Hematopoietic multipotent progenitor cell treated with erythropoietin and hydrocortisone succinate and interleukin-3 and kit ligand, for 6 days (in vitro differentiated cells): ENCODE measurements at places on chromosomes 2 and 18.
A peak's percentile ranks its signal among the peaks of the same experiment; 100 is the strongest.

DNA sequence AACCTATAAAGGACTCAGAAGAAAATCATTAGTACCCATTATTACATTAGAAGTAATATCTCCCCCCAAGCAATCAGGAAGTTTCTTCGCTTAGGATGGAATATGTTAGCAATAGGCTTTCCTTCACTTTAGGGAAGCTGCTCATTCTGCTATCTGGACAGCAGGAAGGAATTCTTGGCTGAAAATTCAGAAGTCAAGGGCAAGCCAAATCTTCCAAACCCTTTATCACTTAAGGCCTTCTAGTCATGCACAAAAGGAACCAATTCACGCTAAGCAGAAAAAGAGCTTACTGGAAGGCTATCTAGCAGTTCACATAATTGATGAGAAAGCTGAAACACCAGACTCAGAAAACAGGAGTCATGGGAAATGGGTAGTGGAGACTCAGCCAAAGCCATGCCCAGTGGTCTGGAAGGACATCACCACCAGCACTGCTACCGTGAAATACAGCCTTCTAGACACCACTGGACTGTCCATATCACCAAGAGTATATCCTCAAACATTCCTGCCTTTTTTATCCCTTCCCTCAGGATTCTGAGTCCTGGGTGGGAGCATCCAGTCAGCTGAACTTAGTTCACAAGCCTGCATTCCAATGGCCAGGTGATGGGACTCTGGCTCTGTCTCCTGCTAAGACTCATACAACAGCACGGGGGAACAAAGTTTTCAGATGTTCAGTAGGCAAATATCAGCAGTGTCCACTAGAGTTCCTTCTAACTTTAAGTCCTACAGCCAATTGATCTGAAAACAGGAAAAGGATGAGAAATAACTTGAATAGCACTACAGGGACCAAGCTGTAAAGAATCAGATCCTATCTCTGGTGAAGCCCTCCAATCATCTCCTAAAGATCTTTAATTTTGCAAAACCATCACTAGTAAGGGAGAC, 14.8 kb upstream of the ADAM17 start:
- DNase-seq: no peak

DNA sequence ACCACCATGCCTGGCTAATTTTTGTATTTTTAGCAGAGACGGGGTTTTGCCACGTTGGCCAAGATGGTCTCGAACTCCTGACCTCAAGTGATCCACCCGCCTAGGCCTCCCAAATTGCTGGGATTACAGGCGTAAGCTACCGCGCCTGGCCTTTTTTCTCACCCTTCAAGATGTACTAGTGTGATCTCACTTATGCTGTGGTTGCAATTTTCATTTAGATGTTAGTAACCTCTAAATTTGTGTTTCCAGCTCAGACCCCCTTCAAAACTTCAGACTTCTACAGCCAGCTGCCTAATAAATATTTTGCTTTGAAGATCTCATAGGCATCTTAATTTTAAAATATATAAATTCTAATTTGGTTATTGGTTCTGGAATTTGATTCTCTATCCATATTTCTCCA, 8.0 kb downstream of the SLC38A11 start:
- DNase-seq: no peak

- no peak for DNase-seq
These were observed 4.7 kb upstream of the STAT1 start for GRCh38 chr2:191018643-191019119.

GRCh38 chr2:15302154-15302553, 259.0 kb downstream of the NBAS start:
- no peak for DNase-seq

DNA sequence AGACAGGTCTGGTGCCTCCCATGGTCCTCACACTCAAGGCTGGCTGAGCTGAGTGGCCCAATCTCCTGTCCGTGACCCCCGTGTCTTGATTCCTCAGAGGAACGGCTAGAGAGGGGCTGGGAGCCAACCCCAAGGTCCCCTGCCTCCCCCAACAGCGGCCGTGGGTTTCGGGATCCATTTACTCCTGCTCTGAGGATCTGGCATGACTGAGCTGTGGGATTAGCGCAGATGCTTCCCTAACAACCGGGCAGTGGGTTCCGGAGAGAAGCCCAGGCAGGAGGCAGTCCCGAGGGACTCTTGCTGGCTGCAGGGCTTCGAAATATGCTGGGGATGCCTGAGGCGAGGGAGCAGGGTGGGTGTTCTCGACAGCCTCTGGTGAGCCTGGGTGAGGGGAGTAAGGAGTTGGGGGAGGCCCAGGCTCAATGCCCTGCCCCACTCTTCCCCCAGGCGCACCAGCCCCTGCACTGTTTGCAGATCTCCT, 18.9 kb downstream of the GPR35 start:
- DNase-seq: no peak

DNA sequence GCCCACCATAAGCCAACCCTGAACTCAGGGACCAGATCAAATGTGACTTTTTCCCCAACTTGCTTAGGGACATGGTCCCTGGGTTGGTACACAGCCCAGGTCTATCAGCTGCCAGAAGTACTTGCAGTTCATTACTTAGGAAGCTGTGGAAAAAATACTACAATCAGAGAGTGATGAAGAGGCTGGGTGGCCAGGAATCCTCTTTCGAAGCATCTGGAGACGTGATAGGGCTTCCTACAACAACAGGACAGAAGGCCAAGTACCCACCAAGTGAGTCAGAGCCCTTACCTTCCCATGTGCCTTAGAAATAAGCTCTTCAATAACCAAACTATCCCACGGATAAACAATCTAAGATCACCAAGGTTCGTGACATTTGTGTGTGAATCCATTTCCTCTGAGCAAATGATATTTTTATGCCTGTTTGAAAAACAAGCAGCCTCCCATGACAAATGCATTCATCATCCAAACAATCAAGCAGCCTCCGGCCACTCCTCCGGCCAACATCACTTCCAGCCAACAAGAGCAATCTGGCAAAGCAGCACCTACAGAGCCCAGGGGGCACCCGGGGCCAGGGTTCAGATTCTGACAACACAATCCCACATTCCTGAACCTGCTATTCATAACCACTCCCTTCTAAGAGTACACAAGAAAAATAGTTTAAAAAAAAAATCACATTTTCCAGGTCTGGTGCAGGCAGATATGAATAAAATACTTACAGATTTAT, 26.4 kb downstream of the TBC1D8 start:
- DNase-seq: no peak

- no peak for DNase-seq
These were observed 67.3 kb upstream of the PPP1CB start for GRCh38 chr2:28684142-28684858.

DNA sequence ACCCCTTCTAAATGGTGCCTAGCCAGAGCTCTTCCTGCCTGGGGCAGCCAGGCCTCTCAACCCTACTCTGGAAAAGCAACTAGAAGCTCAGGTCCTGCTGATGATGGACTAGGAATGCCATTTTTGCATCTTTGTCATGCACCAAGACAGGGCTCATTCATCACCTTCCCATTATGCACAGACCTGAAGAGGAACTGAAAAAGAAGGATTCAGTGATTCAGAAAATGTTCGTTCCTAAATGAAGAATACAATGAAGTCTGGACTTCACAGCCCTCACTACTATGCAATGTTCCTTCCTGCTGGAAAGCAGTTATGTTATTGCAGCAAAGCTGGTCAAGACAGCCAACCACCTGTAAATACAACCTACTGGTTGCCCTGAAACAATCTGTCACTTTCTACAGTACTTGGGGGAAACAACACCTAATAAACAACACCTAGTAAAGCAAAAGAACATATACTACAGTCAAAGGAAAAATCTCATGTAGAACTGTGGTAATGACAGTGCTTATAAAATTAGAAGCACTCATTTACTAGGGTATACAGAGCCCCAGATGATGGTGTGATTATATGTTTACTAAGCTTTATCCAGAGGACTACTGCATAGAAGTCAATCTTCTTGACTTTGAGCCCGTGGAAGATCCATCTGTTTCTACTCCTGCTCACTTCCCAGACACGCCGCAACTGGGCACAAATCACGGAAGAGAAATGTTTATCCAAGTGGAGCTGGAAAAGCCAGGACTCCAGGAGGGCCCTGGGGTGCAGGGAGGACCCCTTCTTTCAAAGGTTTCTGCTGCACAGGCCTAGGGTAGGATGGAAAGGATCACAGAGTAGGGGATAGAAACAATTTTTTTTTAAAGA, 103.1 kb upstream of the THOC1 start:
- DNase-seq: no peak

GRCh38 chr18:77321823-77322805, 72.5 kb downstream of the GALR1 start:
- no peak for DNase-seq

- DNase-seq: no peak
These were observed 351.0 kb upstream of the POU3F3 start for GRCh38 chr2:104502901-104503300.

DNA sequence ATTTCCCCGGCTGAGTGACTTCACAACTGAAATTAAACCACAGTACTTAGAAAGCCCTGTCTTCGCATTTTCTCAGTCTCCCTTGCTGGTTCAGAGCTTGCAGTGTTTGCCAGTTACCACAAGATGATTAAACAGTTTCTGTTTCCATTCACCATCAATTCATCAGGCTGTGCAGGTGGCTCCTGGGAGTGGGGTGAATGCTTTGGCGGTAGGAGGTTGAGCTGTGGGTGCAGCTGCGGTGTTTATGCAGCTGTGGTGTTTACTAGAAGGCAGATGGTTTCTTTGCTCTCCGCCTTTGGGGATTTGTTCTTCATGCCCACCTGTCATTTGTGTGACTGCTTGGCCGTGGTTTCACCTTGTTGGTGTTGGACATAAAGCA, 16.1 kb downstream of the ACOXL start:
- DNase-seq: peak; percentile 18

DNA sequence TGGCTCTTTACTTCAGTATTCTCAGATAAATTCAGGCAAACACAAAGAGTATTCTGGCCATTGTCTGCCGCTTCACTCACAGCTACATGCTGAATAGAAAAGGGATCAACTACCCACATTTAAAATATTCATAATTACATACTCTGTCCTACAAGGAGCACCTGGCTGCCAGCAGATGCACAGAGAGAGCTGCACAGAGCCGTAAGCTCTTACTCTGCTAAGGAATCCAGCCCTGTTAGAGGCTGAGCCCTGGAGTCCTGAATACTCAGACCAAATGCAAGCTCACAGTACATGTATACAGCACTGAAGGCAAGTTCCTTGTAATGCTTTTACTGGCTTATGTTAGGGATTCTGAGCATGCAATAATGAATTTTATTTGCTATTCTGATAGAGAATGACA, 80.3 kb downstream of the FTCDNL1 start:
- no peak for DNase-seq

DNA sequence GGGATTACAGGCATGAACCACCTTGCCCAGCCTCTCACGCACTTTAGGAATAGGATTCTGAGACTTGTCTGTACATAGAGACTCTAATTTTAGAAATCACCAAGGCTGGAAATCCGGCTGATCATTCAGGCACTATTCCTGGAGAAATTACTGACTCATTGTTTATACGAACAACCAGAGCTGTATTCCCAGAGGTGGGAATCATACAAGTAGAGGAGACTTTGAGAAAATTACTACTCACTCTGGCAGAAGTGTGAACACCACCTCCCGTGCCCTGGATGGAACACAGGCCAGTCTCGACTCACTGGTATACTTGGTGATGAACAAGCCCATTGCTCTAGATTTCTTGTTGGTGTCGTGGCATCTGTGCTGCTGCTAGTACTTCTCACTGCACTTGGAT, 5.8 kb upstream of the ADNP2 start:
- DNase-seq: no peak

GRCh38 chr18:48460929-48461583, 51.9 kb upstream of the ZBTB7C start:
- DNase-seq: no peak
